ENCODE measurements at places on chromosomes 7 and 10.

DNA sequence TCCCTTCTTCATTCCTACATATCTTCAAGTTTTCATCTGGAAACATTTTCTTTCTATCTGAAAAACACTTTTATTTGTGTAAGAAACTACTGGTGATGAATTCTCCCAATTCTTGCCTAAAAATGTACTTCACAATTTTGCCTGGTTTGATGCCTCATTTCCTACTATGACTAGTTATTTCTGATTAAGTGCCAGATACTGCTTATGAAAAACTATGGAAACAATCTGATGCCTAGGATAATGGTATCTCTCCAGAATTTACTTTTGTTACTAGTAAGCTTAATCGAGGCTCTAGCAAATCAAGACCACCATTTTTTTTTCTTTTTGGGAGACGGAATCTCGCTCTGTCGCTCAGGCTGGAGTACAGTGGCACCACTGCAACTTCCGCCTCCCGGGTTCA is 31.3 kb downstream of the CACUL1 start:
- no peak for DNase-seq

DNA sequence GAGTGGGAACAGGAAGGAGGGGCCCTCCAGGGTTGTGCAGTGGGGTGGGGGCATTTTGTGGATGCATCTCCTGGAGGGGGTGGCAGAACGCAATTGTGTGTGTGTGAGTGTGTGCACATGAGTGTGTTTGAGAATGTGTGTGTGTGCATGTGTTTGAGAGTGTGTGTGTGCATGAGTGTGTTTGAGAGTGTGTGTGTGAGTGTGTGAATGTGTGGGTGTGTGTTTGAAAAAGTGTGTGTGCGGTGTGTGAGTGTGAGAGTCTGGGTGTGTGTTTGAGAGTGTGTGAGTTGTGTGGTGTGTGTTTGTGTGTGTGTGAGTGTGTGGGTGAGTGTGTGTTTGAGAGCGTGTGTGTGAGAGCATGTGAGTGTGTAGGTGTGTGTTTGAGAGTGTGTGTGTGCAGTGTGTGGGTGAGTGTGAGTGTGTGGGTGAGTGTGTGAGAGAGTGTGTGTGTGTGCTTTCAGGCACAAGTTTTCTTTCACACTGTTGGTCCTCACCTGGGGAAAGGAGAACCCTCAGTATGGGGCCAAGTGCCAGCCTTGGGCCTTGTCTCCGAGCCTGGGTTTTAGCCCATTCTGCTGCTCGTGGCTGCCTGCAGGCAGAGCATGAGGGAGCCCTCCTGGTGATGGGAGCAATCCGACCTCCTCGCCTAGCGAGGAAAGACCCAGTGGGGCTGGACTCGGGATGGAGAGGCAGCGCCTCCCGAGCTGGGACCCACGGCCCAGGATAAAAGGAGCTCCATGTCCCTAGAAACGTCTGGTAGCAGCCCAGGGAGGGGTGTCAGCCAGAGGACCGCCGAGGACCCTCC is 35.6 kb downstream of the CDH23 start:
- DNase-seq = no peak

- DNase-seq = peak; percentile 30
Observed at GRCh38 chr7:80699045-80699638, 60.7 kb downstream of the CD36 start.

- DNase-seq = no peak
Observed at GRCh38 chr7:22268884-22269421, 88.0 kb downstream of the RAPGEF5 start.

DNA sequence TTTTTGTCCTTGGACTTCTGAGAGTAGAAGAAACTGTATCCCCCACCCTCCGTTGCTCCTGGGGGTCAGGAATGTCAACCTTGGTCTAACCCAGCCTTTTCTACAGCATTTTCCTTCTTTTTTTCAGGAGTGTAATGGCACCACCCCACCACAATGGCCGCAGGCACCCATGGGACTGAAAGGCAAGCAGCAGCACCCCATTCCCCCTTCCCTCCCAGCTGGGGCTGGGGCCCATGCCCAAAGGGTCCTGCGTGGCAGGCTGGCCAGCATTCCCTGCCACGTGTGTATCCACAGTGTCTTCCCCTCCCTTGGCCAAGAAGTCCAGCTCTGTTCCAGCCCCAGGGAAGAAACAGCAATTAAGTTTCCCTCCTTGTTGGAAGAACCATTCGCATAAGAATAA is 106.9 kb downstream of the ZPBP start:
- DNase-seq = no peak

DNA sequence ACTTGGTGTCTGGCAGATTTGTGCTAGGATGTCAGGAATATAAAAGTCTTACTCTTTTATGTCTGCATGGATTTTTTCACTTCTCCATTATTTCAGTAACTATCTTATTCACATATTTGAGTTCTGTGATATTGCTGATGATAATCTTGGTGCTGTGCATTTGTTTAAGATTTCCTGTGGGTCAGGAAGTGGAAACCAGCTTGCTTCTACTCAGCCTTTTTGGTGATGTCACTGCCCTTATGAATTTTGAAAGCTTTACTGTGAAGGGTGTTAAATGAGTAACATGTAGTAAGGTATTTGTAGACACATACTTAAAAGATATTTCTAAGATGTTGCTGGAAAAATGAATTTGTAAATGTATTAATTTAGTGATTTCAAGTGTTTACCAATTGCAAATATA is 69.5 kb upstream of the VOPP1 start:
- DNase-seq = no peak

DNA sequence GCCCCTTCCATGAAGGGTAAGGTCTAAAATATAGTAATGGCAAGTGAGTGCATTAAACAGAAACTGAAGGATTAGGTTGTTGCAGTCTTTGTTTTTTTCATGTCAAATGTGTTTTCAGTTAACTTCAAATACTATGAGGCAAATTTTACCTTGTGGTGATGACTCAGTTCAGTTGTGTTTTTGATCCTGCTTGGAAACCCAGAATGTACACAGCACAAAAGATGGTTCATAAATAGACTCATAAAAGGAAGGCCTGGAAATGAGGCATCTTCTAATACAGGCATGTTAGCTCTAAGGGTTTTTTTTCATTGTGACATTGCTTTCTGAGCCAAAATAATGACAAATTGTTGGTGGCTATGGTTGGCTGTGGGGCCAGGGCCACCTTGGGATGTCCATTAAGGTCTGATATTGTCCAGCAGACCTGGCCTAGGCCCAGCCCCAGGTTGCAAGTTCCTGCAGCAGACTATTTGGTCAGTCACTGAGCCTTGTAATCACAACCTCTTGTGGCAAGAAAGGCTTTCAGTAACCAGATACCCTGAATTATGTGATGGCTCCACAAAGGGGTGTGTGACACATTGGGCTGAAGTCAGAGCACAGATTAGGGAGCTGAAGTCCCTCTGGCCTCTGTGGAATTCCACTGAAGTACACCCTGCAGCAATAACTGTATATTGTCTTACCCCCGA is 69.0 kb upstream of the SAMD8 start:
- no peak for DNase-seq

DNA sequence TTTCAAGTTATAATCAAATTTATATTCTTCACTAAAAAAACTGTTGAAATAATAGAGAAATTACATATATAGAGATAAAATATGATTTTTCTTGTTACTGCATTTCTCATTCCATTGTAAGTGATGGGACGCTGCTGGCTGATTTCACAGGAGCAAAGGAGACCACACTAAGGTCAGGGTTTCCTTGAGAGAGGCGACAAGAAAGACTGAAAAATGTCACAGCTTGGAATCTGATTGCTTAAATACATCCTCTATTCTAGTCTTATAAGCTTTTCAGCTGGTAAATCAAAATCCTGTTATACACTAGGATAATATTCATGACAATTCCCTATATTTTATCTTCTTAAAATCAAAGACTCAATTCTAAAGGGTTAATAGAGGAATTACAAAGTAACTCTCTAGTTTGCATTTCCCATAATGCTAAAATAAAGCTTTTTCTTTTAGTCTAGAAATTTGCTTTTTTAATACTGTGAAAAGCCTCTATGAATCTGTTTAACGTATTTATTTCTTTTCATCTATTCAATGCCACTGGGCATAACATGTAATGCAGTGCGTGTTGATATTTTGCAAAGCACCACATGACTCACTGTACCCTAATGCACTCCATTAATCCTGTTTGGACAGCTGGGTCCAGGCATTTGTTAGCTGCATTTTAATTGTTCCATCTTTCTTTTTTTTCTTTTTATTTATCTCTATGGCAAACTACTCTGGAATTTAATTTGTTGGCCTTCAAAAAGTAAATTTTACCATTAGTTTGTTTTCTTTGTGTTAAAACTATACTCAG is 81.7 kb downstream of the RNF32 start:
- DNase-seq = no peak

DNA sequence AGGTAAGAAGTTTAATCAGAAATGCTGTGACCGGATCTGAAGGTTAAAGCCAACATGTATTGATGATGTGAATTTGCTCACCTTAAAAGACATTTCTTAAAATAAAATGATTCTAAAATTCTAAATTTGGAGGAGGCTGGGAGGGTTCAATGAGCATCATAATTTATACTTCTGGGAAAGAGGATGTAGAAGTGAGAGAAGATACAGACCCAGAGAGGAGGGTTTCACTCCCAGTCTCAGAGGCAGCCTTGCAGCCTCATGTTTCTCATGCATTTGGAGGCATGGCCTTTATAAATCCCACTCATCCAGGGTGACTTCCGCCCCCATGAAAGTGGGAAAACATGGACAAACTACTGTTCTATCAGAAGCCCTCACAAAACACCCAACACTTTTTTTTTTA is 305.6 kb upstream of the PITRM1 start:
- no peak for DNase-seq

DNA sequence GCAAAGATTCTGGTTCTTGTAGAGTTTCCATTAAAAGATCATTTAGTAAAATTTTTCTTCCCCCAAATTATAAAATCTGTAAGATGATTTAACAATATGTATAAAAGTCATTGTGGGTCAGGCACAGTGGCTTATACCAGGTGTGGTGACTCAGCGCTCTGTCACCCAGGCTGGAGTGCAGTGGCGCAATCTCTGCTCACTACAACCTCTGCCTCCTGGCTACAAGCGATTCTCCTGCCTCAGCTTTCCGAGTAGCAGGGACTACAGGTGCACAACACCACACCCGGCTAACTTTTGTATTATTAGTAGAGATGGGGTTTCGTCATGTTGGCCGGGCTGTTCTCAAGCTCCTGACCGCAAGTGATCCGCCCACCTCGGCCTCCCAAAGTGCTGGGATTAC is 68.0 kb downstream of the SEPTIN14 start:
- no peak for DNase-seq

GRCh38 chr10:29576681-29577080 is 58.1 kb downstream of the SVIL start:
- DNase-seq = no peak

- DNase-seq = no peak
Observed at GRCh38 chr7:1263391-1263951, 30.8 kb downstream of the UNCX start.

GRCh38 chr7:128004623-128005022 is 26.6 kb downstream of the LRRC4 start:
- DNase-seq = no peak

Data from NCI-H2081 treated with DMSO at 0.1 percent for 48 hours (cell line).